ENCODE measurements at places on chromosomes 6 and 20.

DNA sequence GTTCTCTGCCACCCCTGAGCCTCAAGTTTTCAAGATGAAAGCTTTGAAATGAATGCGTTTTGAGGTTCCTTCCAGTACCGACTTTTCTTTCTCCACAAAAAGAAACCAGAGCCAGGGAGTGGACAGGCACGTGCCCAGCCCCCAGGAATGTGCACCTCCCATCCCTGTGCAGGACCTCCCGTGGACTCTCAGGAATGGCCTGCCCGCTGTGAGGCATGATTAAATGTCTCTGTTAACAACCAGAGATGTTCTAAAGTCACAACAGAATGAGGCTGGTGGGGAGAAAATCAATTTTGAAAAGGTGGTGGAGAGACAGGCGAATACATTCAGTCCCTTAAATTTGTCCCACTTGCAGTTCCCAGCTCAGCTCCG, 1.5 kb downstream of the TGM3 start:
- no peak for DNase-seq

GRCh38 chr20:13322198-13322597, 101.1 kb downstream of the ISM1 start:
- no peak for DNase-seq

DNA sequence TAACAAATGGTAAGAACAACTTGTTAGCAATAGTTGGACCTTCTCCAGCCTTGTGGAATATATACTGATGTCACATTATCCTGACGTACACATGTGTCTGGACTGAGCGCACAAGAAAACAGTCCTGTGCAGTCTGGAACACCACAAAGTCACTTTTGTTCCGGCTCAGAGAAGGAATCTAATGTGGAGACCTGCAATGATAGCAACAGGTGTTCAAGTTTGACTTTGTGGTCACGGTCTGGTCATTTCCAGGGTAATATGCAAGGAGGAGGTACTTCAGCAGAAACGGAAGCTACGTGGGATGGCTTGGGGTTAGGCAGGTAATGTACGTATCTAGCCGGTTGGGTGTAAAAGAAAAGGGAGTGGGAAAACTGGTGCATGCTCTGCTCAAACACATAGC, 687.2 kb upstream of the AGPAT4 start:
- no peak for DNase-seq

GRCh38 chr20:61667056-61667792, 398.5 kb downstream of the TAF4 start:
- no peak for DNase-seq

DNA sequence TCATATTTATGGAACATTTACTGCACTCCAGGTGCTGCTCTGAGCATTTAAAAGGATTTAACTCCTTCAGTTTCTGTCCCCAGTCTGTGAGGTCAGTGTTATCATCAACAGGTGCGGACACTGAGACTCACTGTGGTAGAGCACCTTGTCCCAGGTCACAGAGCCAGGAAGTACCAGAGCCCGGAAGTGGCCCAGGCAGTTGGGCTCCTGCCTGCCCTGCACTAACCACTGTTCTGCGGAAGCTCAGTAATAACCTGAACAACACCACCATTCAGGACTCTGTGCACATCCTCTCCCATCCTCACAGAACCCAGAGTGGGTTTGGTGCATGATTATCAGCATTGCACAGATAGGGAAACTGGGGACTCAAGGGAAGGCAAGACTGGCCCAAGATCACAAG, 16.8 kb upstream of the SIRPG start:
- DNase-seq, result peak; percentile 75

DNA sequence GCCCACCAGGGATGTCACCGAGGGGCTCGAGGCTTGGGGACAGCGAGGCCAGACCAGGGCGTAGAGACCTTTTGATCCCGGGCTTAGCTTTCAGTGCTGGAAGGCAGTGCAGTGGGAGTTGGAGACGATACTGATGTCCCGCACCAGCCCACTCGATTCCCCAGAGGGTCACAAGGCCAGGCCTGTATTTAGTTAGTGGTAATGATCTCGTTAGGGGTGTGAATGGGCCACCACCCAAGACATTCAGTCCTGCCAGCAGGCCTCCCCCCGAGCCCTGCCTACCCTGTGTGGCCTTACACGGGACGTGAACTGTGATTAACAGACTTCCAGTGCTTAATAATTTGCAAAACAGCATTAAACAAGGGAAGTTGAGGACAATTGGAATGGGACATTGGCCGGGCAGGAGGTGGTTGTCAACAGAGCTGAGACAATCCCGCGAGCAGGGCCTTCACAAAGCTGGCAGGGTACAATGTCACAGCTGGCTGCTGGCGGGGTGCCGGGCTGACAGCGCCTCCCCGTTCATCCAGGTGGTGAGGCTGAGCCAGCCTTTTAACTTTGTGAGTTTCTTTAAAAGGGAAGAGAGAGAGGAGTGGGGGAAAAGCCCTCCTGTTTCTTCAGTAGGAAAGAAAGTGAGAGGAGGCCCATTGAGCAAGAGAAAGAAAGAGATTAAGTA, 175.3 kb upstream of the RALGAPA2 start:
- DNase-seq, result no peak

All from CD4-positive, alpha-beta T cell treated with Interleukin-6 for 4 hours (primary cell).